ELF-1 (cell line): ENCODE measurements at places on chromosomes 5 and 9.

DNA sequence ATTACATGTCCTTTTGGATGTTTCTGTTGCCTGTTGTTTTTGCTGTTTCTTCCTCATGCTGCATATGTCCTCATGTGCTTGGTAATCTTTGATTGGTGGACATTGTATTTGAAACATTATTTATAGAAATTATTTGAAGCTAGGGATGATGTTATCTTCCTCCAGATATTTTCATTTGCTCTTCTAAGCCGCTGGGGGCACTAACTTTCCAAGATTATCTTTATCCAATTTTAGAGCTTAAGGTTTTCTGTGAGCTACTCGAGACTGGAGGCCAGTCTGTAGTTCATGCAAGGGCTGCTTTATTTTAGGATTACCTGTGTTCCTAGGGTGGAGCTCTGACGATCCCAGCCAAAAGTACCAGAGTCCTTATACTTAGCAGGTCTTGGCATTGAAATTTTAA, 40.9 kb downstream of the STX17 start:
- DNase-seq, result no peak

DNA sequence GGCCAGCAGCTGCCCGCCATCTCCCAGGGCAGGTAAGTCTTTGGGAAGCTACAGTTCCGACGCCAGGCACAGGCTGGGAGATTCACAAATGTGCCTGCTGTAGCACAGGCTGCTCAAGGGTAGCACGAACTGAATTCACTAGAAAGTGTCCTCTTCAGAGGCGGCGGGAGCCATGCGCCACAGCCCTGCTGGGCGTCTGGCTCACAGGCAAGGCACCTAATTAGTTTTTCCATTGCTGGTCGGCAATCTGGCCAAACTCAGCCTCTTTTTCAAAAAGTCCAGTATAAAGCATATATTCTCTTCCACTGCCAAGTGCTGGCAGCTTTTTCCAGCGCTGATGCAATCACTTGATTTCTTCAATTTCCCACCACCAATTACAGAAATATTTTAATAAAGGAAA, 128.9 kb upstream of the RAPGEF1 start:
- peak; percentile 37 for DNase-seq

DNA sequence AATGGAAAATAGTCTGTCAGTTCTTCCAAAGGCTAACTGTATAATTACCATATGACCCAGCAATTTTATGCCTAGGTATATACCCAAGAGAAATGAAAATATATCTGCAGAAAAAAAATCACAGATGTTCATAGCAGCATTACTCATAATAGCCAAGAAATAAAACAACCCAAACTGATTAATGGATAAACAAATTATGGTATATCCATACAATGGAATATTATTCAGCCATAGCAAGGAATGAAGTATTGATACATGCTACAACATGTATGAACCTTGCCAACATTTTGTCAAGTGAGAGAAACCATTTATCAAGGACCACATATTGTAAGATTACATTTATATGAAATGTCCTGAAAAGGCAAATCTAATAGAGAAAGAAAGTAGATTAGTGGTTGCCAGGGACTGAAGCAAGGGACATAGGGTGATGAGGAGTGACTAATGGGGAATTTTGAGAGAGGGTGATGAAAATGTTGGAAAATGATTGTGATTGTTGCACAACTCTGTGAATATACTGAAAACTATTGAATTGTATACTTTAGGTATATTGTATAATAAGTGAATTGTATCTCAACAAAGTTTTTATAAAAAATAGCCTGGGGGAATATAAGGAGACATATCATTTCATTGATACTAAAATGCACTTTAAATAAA, 114.4 kb downstream of the PBX3 start:
- no peak for DNase-seq

DNA sequence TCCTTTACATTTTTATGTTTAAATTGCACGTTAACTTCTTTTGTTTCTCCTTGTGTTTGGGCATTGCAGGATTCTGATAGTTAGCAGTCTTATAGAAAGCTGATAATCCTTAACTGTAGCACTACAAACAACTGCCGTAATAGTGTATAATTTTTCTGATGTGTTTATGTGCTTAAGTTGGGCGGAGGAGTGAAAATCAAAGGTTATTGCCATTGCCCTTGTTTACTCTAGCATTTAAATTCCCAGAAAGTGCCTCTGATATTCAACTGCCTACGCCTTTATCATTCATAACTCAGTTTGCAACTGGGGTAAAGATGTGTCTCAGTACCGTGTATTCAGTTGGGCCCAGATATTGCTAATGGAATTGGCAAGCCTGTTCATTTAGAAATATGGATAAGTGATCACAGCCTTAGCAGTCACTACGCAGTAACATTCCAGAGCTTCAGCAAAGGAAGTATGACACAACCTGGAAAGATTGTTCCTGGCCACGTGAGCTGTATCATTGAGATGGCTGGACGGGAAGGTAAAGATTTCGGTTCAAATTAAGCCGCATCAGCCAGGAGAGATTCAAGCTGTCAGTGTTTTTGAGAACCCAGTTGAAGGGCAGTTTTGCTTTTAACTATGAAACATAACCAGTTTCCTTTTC, 28.1 kb upstream of the LRRTM2 start:
- no peak for DNase-seq

DNA sequence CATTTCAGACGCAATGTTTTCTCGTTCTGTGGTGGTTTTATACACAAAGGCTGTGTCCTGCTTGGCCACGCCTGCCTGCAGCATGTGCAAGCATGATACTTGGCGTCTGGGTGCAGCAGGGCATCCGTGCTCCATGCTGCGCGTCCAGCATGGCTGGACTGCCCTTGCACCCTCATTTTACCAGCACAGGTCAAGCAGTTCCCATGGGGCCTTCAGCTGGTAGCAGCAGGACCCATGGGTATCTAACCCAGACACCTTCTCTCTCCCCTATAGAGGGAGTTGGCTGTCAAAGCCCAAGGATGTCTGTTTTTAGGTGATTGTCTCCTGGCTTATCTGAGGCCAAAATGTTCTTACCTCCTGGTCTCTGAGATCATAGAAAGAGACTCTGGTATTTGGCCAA, 158.3 kb upstream of the PITX1 start:
- DNase-seq, result no peak

GRCh38 chr9:73219985-73220626, 68.4 kb downstream of the ANXA1 start:
- no peak for DNase-seq

DNA sequence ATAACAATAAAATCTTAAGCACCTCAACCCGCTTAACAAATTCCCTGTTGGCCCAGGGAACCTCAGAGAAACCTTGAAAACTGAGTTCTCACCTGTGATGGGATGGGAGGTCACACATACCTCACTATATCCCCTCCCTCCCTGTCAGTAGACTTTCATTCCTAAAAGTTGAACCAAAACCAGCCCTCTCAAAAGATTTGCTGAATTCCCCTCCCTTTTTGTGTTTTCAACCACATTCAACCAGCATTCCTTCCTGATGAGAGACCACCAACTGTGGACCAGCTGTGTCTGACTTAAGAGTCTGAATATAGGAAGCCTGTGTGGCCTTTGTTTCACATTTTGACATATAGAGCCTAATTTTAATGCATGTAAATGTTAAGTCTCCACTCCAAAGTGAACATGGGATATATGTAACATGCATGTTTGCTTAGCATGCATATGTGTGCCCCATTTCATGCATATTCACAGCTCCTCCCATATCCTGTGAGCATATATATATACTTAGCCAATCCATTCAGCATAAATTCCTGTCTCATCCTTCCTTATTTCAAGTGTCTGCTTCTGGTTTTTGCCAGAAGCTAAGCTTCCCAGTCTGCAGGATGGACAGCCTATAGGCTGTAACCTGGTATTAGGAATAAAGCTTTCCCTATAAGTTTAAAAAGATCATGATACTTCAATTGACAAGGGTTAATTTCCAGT, 604.6 kb downstream of the PTPRD start:
- peak; percentile 51 for DNase-seq

GRCh38 chr5:11084111-11084510, 323.1 kb upstream of the DAP start:
- no peak for DNase-seq

GRCh38 chr9:133161547-133161950, 2.2 kb downstream of the GBGT1 start:
- no peak for DNase-seq

DNA sequence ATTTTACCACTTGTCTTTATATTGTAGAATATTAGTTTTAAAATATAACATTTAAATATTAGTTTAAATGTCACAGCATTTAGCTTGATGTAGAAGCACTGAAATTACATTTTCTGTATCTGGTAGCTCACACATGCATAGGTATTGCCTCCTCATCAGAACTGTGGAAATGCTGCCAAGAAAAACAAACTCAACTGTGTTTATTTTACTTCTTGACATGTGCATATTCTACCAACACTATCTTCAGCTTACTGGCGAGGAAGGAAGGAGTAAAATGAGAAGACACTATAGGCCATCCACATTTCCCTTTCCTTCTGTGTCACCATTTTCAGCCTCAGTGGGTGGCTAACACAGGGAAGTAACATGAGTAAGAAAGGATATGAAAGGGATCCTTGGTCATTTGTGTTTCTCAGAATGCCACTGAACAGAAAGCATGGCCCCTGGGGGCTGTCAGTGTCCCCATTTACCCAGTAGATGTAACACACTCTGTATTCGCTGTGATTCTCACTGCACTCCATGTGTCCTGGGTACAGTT, 81.0 kb upstream of the HTR4 start:
- no peak for DNase-seq
